ENCODE measurements at places on chromosomes 3 and 15.

- H3K36me3 ChIP-seq, result no peaks in the 10 kb centered on the region
- H3K4me3 ChIP-seq, result no peak overlapping the region
- H3K27ac ChIP-seq, result no peak overlapping the region
- no peaks in the 10 kb centered on the region for H3K27me3 ChIP-seq
Observed at GRCh38 chr3:90095811-90096210, 988.4 kb downstream of the EPHA3 start.

DNA sequence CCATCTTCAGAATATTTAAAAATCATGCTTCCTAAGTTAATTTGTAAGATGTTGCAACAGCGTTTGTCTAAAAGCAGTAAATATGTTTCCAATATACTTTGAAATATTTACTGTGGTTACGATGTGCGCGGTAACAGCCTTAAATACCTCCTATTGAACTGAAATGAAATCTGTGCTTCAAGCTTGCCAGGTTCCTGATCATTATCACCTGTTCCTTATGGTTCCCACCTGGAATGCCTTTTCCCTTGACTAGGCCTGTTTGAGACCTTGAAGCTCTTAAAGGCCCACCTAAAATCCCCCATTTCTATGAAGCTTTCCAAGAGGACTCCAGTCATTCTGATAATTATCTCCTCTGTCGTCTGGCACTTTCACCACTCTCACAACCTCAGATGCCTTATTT is 146.7 kb downstream of the NAALADL2 start:
- no peak overlapping the region for H3K27ac ChIP-seq
- H3K36me3 ChIP-seq, result no peaks in the 10 kb centered on the region
- no peak for DNase-seq
- no peak overlapping the region for H3K4me3 ChIP-seq

DNA sequence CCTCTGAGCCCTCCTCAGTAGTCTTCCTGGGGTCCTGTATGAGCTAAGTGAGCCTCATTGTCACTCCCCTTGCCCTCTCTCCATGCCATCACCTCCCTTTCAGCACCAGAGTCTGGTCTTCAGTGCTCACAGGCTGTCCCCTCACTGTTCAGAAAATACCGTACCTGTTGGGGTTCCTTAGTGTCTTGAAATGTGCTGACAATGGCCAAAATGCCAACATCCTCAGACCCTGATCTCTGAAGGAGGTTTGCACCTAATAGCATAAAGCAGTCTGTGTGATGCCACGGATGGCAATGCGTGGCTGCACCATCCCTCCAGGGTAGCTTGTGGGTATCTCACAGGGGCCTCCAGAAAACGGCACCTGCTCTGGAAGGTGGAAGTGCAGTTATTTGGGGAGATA is 301.0 kb upstream of the TLE3 start:
- no peaks in the 10 kb centered on the region for H3K4me1 ChIP-seq
- no peak overlapping the region for H3K27ac ChIP-seq
- DNase-seq, result no peak
- no peak overlapping the region for H3K4me3 ChIP-seq
- no peaks in the 10 kb centered on the region for H3K36me3 ChIP-seq

GRCh38 chr15:45704329-45705249 is 69.8 kb downstream of the SQOR start:
- H3K4me3 ChIP-seq, result peak overlapping the region; percentile 40
- peak; percentile 20 for DNase-seq
- no peaks in the 10 kb centered on the region for H3K36me3 ChIP-seq
- H3K27me3 ChIP-seq, result no peaks in the 10 kb centered on the region
- no peak overlapping the region for H3K27ac ChIP-seq
- H3K4me1 ChIP-seq, result peaks cover 5% of the 10 kb centered on the region

DNA sequence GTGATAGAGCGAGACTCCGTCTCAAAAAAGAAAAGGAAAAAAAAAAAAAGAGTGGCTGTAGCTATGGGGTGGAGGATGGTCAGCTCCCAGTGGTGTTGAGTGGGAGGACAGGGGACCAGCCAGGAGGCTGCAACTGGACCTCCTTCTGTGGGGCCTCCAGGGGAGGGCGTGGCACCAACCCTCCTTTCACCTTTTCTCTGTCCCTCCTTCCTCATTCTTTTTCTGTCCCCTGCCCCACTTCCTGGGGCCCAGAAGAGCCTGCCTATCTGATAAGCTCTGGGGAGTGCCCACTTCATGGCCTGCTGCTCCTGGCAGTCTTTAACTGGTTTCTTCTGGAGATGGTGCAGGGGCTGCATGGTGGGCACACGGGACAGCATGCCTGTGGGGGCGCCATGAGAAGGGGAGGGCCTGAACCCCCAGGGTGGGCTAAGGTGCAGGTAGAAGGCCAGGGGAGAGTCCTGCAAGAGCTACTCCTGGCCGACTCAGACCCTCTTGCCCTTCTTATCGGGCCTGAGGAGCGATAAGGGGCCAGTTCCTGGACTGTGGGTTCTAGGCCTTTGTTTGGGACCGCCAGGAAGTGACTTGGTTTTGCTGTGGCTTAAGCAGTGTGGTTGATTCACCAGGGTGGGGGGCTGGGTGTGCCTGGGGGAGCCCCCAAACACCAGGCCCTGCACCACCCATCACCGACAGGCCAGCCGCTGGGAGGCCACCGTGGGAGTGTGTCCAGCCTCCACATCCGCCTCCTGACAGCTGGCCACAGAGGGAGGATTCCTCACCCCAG is 49.4 kb upstream of the FLNB start:
- peaks cover 7% of the 10 kb centered on the region for H3K4me1 ChIP-seq
- no peak overlapping the region for H3K27ac ChIP-seq
- H3K27me3 ChIP-seq, result no peaks in the 10 kb centered on the region
- H3K36me3 ChIP-seq, result no peaks in the 10 kb centered on the region
- no peak overlapping the region for H3K4me3 ChIP-seq

DNA sequence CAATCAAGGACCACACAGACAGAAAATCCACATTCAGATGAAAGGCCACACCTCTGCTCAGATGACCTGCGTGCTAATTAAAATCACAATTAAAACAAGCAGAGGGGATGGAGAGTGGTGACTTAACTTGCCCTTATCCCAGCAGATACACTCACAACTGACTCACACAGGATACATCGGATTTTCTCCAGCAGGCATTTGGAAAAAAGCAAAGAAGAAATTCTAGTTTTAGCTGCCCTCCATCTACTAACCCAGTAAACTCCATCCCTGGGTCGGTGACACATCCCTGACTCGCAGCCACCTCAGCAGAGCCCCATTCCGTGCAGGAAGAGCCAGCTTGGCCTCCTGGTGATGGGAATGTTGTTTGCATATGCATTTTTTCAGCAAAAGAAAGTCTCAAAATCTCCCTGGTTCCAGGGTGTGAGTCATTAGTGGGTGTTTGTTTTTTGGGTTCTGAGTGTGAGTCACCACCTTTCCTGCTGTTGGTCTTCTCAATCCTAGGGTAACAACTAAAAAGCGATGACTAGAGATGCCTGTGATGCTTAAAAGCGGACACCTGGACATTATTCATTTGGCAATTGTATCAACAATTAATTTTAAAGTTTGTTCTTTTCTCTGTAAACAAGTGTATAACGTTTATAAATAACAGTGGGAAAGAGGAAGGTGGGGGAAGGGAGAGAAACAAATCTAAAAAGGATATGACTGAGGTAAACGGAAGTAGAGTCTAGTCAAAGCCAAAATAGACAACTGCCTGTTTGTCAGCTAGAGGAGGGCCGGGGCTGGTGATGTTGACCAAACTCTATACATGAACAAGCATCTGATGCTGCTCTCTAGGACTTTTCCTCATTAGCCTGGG is 49.8 kb upstream of the SLC4A7 start:
- H3K36me3 ChIP-seq, result no peaks in the 10 kb centered on the region
- no peak overlapping the region for H3K4me3 ChIP-seq
- no peak overlapping the region for H3K27ac ChIP-seq
- peaks cover 7% of the 10 kb centered on the region for H3K4me1 ChIP-seq
- H3K27me3 ChIP-seq, result no peaks in the 10 kb centered on the region

GRCh38 chr3:184773283-184774186 is 38.4 kb upstream of the VPS8 start:
- DNase-seq, result peak; percentile 33
- no peaks in the 10 kb centered on the region for H3K27me3 ChIP-seq
- H3K4me3 ChIP-seq, result no peak overlapping the region
- H3K36me3 ChIP-seq, result no peaks in the 10 kb centered on the region
- H3K27ac ChIP-seq, result no peak overlapping the region
- peaks cover 1% of the 10 kb centered on the region for H3K4me1 ChIP-seq

DNA sequence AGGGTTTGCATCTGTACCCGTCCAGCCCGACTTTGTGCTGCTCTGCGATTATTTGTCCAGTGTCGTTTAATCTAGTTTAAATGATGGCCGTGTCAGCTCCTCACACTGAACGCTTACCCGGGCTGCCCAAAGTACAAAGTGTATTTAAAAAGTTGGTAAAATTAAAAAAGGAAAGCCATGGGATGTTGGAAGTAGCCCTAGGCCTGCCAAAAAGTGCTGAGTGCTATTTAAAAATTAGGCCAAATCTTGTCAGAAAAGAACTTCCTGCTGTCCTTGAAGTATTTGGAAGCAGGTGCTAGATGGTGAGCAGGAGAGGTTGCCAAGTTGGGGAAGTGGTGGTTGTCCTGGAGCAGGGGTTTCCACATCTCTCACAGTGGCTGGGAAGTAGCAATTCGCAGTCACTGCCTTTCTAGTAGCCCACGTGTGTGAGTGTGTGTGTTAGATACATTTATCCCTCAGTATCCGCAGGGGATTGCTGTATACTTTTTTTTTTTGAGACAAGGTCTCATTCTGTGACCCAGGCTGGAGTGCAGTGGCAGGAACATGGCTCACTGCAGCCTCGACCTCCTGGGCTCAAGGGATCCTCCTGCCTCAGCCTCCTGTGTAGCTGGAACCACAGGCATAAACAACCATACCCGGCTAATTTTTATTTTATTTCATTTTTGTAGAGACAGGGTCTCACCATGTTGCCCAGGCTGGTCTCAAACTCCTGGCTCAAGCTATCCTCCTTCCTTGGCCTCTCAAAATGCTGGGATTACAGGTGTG is 664 bp downstream of the PPCDC start:
- no peak for DNase-seq
- H3K4me3 ChIP-seq, result peak overlapping the region; percentile 75
- H3K27ac ChIP-seq, result peak overlapping the region; percentile 83
- H3K4me1 ChIP-seq, result no peaks in the 10 kb centered on the region

- no peak for DNase-seq
- no peak overlapping the region for H3K4me3 ChIP-seq
- H3K27ac ChIP-seq, result no peak overlapping the region
- no peaks in the 10 kb centered on the region for H3K27me3 ChIP-seq
- no peaks in the 10 kb centered on the region for H3K36me3 ChIP-seq
Observed at GRCh38 chr3:101879102-101879501, 29.8 kb downstream of the NFKBIZ start.

DNA sequence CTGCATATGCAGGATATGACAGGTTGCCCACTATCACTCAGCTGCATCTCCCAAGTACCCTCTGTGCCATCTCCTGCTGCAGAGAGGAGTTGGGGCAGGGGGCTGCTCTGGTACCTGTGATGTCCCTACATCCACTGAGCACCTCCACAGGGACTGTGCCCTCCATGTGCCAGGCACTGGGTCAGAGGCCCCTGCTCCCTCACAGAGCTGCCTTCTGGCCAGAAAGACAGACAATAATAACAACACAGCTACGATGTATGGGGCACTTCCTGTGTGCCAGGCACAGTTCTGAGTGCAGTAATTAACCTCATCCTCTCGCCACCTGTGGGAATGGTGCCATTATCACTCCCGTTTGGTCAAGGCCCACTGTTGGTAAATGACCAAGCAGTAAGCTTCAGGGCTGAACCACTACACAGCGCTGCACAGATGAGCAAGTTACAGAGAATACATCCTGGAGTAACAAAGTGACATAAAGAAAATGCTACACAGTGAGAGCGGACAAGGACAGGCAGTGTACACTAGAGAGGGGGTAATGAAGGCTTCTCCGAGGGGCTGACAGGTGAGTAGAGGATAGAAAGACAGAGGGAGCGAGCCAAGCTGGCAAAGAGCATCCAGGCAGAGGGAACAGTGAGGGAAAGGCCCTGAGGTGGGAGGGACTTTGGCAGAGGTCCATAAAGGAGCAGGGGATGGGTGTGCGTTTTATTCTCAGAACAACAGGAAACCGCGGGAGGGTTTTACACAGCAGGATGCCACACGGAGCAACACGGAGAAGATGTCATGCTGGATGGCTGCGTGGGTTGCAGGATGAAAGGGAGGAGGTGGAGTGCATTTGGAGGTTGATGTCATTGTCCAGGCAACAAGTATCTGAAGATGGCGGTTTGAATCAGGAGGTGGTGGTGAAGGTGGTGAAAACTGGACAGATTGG is 13.6 kb downstream of the WNT7A start:
- H3K36me3 ChIP-seq, result no peaks in the 10 kb centered on the region
- no peaks in the 10 kb centered on the region for H3K4me1 ChIP-seq
- H3K4me3 ChIP-seq, result no peak overlapping the region
- H3K27me3 ChIP-seq, result no peaks in the 10 kb centered on the region

DNA sequence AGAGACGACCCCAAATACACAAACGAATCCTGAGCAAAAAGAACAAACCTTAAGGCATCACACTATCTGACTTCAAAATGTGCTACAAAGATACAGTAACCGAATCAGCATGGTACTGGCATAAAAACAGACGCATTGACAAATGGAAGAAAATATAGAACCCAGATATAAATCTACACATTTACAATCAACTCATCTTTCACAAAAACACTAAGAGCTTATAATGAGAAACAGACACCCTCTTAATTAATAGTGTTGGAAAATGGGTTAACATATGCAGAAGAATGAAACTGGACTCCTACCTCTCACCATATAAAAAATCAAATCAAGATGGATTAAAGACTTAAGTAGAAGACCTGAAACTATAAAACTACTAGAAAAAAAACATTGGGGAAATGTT is 130.3 kb upstream of the DCBLD2 start:
- H3K36me3 ChIP-seq, result no peaks in the 10 kb centered on the region
- no peak overlapping the region for H3K4me3 ChIP-seq
- H3K27me3 ChIP-seq, result no peaks in the 10 kb centered on the region
- H3K4me1 ChIP-seq, result no peaks in the 10 kb centered on the region
- no peak overlapping the region for H3K27ac ChIP-seq

DNA sequence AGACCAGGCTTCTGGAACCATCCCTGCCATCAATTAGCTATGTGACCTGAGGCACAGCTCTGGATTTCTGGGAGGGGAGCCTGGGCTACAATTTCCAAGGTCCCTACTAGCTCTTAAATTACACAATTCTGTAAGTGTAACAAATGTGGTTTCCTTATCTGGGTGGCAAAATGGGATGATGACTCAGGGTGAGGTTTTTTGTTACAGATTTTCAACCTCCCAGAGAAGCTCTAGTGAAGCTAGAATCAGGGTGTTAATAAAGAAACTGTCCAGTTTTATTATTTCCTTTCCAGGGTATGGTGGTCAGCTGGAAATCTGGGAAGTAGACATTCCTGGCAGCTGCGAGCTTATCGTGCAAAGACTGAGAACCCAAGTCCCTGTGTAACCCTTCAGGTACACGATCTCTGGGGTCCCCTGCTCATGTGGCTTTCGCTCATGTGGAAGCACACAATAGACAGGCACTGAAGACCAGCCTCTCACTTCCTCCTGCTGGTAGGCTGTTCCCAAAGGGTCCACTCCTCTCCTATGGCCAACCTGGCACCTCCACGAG is 7.3 kb downstream of the RAB27A start:
- H3K4me1 ChIP-seq, result no peaks in the 10 kb centered on the region
- H3K4me3 ChIP-seq, result no peak overlapping the region
- H3K27me3 ChIP-seq, result no peaks in the 10 kb centered on the region
- H3K27ac ChIP-seq, result no peak overlapping the region
- no peak for DNase-seq
- H3K36me3 ChIP-seq, result no peaks in the 10 kb centered on the region

GRCh38 chr3:68854170-68854569 is 78.2 kb downstream of the TAFA4 start:
- H3K36me3 ChIP-seq, result no peaks in the 10 kb centered on the region
- H3K27ac ChIP-seq, result no peak overlapping the region
- no peaks in the 10 kb centered on the region for H3K27me3 ChIP-seq
- no peak overlapping the region for H3K4me3 ChIP-seq

- no peaks in the 10 kb centered on the region for H3K27me3 ChIP-seq
- DNase-seq, result no peak
- H3K36me3 ChIP-seq, result no peaks in the 10 kb centered on the region
- no peaks in the 10 kb centered on the region for H3K4me1 ChIP-seq
Observed at GRCh38 chr3:158220575-158220974, 110.7 kb downstream of the RSRC1 start.

All from ovary (tissue), 10 donors.